Activated CD8-positive, alpha-beta memory T cell treated with anti-CD3 and anti-CD28 coated beads for 48 hours (primary cell): ENCODE measurements at places on chromosomes 5 and 9.

DNA sequence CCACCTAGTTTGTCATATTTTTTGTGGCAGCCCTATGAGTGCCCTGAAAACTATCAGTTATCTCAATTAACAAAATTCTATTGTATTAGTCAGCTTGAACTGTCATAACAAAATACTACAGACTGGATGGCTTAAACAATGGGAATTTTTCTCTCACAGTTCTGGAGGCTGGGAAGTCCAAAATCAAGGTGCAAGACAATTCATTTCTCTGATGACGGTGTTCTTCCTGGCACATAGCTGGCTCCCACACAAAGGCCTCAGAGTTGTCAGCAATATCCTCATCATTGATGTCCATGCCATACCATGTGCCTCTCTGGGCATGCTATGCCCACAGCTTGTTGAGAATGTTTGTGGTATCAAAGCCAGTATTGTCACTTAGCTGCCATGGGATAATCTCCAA is 691.9 kb downstream of the NR2F1-AS1 start:
- DNase-seq, result no peak

- no peak for DNase-seq
These were observed 83.4 kb upstream of the IQGAP2 start for GRCh38 chr5:76319673-76320072.

- no peak for DNase-seq
These were observed 724 bp downstream of the MACROH2A1 start for GRCh38 chr5:135398160-135398854.

GRCh38 chr9:108776920-108777639 is 78.7 kb downstream of the ACTL7B start:
- DNase-seq, result no peak

GRCh38 chr5:80033513-80033912 is 1.6 kb upstream of the THBS4 start:
- no peak for DNase-seq

DNA sequence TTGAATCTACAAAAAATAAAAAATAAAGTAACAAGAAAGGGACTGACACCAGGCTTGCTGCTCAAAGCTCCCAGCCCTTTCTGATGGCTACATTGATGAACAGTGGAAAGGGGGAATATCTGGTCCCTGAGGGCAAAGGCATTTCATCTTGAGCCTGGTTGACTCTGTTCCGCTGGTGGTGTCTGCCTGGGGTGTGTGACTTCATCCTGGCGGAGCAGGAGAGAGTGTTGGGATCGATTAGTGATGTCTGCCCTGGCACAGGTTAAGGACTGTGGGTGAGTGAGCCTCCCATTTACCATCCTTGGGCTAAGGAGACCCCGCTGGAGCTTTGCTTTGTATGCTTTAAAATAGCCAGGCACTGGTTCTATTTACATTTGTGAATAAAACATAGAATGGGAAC is 56.9 kb upstream of the ASS1 start:
- DNase-seq, result no peak

DNA sequence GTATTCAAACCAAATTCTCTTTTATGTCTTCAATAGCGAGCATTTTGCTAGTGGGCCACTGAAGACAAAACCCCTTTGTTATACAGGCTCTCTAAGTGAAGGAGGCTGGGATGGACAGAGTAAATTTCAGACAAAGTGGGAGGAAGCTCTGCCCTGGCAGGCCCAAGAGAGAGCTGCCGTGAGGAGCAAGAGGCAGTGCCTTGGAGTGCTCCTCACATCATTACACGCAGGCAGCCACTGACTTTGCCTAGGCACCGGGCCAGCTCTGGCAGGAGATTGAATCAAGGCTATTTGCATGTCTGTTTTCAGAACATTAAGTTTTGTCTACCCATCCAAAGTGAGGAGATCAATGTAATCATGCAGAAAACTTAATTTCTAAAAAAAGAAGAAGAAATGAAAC is 167.7 kb downstream of the CCDC192 start:
- DNase-seq, result no peak

DNA sequence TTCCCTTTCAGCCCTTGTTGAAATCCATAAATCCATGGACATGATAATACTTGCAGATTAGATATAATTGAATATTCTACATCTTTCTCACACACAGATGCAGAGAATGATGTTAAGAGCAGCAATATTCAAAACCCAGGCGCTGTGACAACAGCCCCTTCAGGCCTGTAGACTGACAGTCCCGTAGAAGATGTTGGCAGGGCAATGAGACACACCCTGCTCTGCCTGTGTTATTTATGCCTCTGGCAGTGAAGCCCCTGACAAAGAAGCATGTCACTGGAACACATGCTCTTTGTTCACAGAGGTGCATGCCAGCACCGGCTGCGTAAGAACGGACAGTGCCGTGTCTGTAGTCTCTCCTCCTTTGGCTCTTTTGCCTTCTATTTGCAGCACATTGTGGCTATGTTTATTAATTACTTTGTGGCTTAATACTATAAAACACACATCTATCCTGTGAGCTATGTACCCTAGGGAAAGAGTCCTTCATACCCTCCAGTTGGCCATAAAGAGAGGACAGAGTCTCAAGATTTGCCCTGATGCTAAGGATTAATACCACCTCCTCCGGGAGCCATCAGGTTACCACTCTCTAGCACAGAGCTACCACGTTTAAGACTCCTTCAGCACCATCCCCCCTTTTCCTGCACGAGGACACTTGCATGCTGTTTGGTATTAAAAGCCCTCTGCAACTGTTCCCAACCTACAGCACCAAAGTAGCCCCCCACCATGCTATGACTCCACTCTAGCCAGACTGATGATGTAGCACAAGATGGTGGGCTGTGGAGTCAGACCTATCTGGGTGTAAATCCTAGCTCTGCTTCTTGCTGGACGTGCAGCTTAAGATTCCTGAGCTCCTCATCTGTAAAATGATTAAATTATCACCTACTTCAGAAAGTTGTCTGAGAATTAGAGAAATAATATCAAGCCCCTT is 2.0 kb upstream of the ANP32B start:
- DNase-seq, result no peak
